ENCODE measurements at places on chromosomes 16 and 17.

GRCh38 chr17:78429618-78429995 lies 51.2 kb downstream of the PGS1 start:
- DNase-seq = no peak

GRCh38 chr16:53504665-53505064 lies 1.7 kb upstream of the AKTIP start:
- DNase-seq = no peak

DNA sequence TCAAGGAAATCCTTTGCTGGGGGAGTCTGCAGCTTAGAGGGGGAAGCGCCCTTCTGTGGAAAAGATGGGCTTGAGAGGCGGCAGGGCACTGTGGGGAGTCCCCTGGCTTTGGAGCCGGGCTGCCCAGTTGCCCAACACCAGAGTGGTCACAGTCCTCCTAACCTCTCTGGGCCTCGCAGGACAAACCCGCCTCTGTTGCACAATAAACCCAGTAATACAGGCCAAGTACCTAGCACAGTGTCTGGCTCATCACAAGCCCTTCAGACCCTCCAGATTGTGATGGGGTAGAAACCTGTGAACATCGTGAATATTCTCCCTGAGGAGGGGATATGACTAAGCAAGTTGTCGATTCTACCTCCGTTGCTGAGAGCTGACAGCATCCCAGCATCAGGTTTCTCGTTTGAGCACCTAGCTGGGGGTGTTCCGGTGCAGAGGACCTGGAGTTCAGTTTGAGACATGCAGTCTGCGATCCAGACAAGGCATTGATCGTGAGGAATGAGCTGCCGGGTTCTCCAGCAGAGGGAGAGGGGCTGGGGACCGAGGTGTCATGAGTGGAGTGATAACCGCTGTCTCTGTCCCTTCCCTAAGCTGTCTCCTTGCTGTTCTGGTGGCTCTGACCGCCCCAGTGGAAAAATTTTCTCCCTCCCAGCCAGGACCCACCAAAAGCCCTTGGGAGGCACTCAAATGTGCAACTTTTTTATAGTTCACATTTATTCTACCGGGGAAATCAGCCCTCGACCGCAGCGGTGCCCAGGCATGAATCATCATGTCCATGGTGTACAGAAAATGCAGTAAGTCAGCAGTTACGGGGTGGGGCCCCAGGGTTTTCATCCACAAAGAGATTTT lies 161.9 kb downstream of the WSCD1 start:
- no peak for DNase-seq

DNA sequence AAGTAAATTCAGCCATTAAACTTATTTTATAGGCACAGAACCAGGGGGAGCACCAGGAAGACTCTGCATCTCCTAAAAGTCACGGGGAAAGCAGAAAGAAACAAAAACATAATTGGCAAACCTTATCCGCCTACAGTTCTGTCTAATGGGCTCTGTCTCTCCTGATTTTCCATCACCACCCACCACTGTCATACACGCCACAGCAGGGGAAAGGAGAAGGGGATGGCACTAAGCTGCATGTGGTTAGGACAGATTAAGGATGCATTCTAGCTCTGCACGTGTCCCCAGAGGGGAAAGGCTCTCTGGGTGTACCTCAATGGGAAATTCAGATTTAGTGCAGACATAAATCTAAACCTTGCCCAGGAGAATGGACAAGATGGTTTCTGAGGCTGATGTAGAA lies 359.8 kb downstream of the TMEM114 start:
- no peak for DNase-seq

DNA sequence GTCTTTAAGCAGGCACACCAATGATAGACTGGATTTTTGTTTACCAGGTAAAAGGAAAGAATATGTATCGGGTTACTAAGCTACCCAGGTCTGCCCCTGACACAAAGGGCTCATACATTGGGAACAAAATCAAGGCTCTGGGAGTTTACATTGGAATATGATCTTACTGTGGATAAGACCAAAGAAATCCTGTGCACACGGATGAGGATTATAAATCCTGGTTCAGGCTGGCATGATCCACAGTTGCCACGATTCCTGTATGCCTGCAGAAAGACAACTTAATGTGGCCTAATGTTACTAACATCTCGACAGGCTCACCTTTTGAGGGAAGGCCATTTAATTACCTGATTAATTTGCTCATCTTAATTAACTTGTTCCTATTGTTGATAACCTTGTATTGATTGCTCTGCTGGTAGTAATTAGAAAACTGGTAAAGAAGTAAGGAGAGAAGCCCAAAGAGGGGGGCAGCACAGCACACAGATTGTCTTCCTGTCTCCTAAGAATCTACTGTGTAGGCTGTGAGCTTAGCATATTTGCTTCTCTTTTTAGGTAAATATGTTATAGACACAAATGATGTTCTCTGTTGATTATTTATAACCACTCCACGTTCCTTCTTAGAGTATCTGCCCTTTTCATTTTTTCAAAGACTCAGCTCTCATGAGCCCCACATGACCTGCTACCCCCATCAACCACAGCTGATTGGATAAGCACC lies 51.0 kb upstream of the TOX3 start:
- DNase-seq = peak; percentile 93
